NCI-H1105 (cell line): ENCODE measurements at places on chromosomes 7 and 10.

GRCh38 chr7:44087911-44088838 is 5.8 kb upstream of the POLM start:
- no peak for DNase-seq

GRCh38 chr7:68868978-68869377 is 729.3 kb upstream of the AUTS2 start:
- no peak for DNase-seq

- no peak for DNase-seq
Observed at GRCh38 chr10:102327641-102328040, 67.9 kb upstream of the NFKB2 start.

GRCh38 chr7:131974671-131975070 is 418.2 kb upstream of the PODXL start:
- no peak for DNase-seq

GRCh38 chr7:20749906-20750305 is 36.8 kb downstream of the SP8 start:
- no peak for DNase-seq

DNA sequence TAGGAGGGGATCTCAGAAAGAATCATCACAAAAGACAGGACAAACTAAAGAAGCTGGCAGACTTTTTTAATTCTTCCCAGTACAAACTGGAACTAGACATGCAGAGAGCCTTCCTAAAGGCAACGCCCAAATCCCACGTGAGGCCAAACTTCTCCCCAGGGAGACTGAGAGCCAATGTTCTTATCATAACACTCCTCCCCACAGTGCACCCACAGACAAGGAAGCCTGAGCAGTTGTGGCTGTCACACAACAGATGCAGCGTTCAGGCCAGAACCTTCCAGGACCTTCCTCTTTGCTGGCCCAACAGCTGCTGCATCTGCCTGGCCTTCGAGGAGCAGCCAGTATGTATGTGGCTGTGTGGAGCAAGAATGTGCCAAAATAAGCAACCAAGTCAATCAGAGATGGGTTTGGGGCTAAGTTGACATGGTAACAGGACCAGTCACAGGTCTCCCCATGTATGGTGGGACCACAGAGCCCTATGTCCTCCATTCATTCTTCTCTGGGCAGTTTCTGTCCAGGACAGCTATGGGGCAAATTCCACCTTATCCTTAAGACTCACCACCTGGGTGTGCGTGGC is 34.9 kb downstream of the SRPK2 start:
- DNase-seq, result no peak

GRCh38 chr7:121164247-121164646 is 164.6 kb upstream of the WNT16 start:
- no peak for DNase-seq

GRCh38 chr10:60282771-60283353 is 106.8 kb downstream of the ANK3 start:
- DNase-seq, result no peak

DNA sequence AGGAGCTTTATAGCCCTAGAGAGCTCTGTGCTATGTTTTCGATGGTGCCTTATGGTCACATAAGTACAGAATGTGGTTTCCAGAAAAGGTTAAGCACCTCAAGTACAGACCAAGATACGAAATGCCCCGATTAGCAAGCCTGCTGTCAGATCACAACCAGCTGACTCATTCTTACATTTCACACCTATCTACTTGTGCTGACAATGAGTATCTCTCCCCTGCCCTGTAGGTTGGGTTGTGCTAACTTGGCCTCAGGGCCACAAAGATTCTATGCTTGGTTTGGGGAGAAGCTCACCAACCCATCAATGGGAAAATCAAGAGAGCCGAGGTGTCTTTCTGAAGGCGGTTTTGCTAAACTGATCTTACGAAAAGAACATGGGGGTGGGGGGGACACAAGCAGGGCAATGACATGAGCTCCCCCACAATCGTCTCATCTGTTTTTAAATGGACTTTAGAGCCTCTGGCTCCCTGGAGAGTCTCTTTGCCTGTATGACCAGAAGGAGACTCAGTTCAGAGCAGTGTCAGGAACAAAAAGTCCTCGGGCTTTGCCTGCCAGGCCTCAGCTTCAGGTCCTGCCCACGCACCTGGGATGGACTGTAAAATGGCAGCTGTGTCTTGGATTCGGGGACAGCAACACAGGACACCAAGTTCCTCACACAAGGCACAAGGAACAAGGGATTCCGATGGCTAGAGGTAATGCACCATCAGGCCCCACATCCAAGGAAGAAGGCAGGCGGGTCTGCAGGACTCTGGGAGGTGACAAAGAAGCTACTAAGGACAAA is 55.1 kb downstream of the FAM53B start:
- no peak for DNase-seq

GRCh38 chr7:155864991-155865690 is 52.9 kb upstream of the SHH start:
- DNase-seq, result no peak

DNA sequence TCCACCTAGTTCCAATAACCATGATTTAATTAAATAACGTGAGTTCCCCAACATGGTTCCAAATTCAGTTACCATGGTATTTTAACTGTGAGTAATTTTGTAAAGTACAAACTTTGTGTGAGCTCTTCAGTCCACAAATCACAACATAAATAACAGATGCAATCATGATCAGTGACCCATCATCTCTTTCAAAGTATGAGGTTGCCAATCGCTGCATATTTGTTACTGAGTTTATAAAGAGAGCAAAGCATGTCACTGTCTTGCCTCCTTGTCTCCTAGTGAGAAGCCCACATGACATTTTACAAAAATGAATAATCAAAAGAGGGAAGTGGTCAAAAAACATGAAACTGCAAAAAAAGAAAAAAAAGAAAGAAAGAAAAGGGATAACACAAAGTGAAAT is 69.1 kb upstream of the PDSS1 start:
- DNase-seq, result no peak

DNA sequence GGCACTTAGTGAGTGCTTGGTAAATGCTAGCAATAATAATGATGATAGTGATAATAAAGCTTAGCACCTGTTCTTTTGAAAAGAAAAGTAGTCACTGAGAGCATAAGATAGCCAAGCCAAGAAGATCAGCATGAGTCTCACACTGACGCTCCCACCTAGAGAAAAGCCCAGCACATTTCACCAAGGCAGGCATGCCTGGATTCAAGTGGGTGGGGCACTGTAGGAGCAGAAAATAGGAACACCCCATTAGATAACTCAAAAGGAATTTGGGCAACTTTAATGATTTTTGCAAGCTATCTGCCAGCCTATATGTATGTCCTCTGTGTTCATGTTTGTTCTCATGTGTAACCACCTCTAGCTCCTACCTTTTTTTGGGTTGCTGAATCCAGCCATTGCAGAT is 18.1 kb upstream of the SORBS1 start:
- no peak for DNase-seq

DNA sequence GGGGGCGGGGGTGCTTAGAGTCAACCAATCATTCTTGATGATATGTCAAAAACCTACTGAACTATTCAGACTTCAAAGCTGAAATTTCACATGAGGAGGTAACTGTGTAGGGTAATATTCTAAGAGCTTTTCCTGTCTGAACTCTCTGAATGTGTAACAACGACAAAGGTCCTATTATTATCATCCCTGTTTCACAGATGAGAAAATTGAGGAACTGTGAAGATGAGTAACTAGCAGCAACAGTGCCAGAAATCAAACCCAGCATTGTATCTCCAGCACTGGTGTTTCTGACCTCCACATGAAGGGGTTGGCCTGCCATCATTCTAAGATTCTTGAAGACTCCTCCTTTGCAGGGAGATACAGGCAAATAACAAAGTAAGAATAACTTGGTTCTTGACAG is 294.7 kb upstream of the AOAH start:
- DNase-seq, result no peak

GRCh38 chr10:52818019-52818418 is 45.4 kb upstream of the MBL2 start:
- DNase-seq, result no peak

DNA sequence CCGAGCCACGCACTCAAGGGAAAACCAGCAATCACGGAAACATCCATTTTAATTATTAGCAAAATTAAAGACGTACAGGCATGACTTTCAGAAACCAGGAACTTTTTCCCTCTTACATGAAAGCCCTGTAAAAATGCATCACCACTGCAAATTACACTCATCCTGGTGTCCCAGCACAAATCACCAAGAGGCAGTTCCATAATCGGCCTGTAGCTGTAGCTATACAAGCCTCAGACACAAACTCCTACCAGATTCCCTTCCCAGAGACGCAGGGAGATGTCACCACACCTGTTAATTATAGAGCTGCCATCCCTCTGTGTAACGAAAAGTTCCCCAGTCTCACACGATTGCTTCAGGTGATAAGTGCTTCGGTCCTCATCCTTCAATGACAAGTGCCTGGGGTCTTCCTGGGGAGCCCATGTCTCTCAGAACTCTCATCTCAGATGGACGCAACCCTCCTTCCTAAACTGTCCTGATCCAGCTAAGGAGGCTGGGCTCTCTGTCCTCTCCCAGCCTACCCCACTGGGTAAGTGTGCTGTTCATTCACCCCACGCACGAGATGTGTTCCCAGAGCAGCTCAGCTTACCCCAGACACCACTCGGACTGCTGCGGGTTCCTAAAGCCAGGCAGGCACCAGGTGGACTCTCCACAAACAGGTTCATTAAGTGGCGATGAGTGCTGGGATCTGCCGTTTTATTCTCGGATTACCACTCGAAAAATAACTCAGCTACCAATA is 5.9 kb downstream of the FGFR2 start:
- DNase-seq, result no peak

DNA sequence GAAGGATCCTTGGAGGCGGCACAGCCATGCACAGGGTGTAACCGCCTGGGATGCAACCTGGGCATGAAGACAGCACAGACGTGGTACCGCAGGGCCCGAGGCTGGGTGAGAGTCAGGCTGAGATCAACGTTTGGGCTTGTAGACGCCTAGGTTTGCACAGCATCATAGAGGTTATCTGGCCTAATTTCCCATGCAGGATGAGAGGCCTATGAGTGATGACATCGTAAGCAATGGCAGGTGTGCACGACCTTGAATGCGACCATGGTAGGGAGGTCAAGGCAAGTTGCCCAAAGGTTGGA is 7.5 kb downstream of the CALML3 start:
- no peak for DNase-seq

- DNase-seq, result no peak
Observed at GRCh38 chr10:61589547-61590243, 73.0 kb upstream of the CABCOCO1 start.

DNA sequence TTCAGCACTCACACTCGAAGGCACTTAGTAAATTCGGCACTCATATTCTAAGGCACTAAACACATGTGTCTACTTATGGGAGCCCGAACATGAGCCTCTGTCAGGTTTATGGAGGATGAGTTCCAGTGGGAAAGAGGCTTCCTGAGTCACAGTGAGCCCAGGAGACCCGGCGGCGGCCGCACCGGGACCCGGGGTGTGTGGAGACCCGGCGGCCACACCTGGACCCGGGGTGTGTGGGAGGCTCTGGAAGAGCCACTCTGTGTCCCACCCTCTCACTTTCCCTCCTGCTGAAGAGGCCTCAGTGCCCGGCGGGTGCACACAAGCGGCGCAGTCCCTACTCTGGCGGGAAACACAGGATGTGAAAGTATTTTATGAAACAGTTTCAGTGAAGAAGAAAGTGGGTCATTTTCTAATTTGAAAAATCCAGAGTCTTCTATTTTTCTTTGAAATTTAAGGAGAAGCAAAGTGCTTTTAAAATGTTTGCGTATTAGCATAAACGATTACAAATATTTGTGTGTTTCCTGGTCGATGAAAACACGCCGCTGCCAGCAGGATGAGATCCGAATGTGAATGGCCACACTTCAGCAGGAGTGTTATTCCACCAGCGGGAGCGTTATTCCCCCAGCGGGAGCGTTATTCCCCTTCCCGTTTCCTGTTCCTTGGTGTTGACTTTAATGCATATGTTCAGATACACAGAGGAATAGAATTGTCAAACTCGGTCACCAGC is 625.1 kb downstream of the DNAJB6 start:
- no peak for DNase-seq

DNA sequence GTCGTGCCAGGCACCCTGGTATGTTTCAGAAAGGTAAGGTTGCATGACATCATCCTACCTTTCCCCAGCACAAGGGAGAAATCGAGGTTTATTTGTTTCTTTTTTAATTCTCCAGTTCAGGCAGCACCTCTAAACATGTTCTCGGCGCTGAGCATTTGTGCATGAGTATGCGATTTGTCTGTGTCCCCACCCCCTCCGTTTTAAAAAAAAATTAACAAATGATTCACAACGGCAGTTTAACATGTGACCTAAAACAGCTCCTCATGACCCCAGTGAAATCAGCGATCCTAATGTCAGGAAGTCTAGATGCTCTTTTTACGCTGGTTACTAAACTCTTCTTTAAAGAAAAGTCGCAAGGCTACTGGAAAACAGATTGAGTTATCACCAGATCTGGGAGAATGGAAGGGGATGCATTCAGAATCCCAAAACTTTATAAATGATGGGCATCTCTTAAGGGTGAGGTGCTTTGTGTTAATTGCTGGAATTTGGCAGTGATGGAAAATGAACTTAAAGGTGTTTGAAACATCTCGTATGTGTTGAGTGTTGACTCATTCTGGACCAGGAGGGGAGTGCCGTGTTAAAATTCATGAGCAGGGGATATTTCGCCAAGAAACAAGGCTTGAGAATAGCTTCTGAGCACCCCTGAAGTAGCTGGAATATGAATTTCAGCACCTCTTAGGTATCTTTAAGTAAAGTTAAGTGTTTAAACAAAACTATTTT is 106.8 kb upstream of the PDCD4 start:
- no peak for DNase-seq

GRCh38 chr10:114017271-114017670 is 26.4 kb upstream of the ADRB1 start:
- DNase-seq, result no peak

GRCh38 chr7:82714883-82715282 is 271.3 kb upstream of the CACNA2D1 start:
- DNase-seq, result no peak

DNA sequence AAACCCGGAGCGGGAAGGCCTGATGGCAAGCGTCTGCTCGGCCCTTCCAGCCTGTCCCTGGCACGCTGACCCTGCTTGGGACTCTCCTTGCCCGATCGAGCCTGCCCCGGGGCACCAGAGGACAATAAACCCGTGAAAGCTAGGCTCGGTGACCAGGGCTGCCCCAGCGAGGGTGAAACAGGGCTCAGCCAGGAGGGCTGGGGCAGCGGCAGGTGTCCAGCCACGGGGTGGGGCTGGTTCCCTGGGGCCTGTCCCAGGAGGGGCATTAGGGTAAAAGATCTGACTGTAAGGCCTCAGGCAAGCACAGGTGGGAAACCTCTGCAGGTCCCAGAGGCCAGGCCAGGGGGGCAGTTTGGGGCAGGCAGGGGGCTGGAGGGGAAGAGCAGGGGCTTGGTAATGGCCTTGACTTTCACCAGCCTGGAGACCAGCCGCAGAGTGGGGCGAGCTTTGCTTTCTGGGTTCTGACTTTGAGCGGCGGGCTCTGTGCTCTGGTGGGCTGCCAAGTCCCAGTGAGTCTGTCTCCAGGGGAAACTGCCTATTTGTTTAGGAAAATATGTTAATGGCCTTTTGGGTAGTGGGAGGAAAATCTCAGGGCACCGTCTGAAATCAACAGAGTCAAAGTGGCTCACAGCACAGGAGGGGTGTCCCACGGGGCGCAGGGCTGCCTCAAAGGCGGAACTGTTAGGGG is 68.2 kb upstream of the INPP5A start:
- DNase-seq, result no peak

GRCh38 chr10:61164458-61165160 is 220.6 kb upstream of the RHOBTB1 start:
- DNase-seq, result no peak
